SHP77 (cell line): ENCODE measurements at places on chromosomes 6 and 20.
A peak's percentile ranks its signal among the peaks of the same experiment; 100 is the strongest.

DNA sequence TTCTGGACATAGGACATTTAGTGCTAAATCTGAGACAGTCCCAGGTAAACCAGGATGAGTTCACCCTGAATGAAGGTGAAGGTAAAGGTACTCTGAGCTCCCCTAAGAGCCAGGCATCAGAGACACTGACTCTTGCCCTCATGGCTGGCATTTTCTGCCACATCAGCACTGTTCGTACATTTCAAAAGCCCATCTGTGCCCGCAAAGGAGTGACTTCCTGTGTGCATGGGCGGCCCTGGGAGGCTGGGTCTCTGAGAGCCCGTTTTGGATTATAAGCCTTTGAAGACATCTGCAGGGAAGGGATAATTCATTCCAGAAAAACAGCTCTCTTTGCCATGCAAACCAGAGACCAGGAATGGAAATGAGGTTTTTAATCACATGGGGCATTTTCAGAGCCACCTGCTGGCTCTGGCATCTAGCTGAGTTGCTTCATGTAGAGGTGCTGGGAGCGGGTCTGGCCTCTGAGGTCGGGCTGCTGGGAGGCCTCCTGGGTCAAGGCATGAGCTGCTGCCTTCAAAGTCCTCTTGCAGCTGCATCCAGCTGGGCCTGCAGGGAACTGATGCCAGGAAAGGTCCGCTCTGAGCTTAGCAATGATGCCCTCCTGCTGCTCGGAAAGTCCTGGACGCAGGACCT is 348.3 kb downstream of the DHX35 start:
- DNase-seq, result no peak

GRCh38 chr6:170270984-170271593 is 19.8 kb downstream of the DLL1 start:
- DNase-seq, result no peak

- no peak for DNase-seq
Observed at GRCh38 chr20:38941726-38942389, 15.6 kb downstream of the FAM83D start.

DNA sequence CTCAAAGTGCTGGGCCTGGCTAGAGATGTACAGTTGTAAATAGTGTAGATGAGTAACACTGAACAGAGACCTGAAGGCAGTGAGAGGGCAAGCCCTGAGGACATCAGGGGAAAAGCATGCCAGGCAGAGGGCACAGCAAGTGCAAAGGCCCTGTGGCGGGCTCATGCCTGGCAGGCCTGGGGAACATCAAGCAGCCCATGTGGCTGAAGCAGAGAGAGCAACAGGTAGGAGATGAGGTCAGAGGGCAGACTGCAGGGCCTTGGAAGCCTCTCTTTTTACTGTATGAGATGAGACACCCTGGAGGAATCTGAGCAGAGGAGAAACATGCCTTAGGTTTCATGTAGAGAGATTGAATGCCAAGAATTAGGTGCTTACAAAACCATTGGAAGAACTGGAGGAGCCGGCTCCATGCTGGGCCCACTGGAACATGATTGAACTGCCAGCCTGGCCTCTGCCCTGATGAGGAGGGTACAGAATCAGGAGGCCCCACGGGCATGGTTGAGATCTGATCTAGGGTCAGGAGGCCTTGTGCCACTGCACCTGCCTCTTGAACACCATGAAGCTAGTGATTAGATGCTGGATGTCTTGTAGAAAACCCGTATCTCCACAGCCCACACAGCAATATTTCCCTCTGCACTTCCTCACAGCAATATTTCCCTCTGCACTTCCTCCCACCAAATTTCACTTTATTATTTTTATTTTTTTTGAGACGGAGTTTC is 5.9 kb upstream of the HMGA1 start:
- DNase-seq, result no peak

DNA sequence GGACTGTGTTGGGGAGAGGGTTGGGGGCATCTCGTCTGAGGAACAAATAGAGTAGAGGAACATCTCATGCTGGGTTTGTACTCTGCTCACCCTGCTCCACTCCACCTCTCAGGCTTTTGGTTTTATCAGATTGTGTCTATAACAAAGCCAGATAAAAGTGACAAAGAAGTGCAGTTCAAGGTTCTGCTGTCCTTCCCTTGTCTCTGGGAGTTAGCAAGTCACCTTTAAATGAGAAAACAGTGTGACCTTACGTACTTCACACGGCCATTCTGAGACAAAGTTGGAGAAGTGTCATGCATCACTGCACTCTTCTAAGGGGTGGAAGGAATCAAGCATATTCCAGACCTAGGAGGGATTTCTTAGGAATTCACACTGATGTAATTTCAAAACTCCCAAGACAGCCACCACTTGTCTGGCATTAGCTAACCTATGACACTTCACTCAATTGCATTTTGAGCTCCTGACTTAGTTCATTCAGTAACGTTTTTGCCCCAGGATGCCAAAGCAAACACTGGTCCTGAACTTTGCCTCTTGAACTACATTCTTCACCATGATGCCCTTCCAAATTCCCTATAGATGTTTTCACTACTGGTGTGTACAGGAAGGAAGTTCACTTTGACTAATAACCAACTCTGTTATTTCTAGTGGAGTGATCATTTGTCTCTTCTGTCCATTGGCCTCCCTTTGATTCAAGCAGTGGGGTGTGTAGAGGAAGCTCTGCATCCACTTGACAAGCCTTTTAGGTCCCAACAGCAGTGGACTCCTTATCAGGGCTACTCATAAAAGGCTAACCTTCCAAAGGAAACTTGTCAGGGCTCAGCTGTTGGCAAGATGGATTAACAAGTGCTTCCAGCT is 647.6 kb upstream of the FLRT3 start:
- no peak for DNase-seq

GRCh38 chr6:111076024-111076695 is 11.1 kb upstream of the SLC16A10 start:
- DNase-seq, result no peak

DNA sequence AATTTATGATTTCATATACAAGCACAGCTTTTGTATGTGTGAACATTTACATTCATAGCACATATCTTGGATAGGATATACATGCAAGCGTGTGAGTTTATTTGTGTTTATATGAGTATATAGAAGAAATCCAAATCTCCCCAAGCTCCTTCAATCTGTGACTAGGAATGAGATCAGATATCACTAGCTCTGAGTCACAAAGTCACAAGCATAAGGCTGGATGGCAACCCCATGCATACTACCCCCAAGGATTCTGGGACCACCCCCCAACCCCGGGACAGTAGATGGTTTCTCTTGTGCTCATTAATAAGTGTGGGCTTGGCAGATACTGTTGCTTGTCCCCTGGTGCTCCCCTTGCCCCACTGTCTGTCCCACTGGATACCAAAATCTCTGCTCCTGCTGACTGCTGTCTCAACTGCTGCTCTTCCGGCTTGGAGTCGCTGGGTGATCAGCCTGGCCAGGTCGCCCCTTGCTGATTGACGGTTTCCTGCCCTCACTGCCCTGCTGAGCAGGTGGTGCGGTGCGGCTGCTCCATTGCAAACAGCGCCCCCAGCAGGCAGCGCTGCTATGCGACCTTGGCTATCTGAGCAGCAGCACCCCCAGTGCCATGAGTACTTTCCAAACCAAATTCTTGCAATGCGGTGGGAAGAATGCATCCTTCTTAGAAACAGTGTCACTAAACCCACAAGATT is 279.4 kb downstream of the CD83 start:
- no peak for DNase-seq

DNA sequence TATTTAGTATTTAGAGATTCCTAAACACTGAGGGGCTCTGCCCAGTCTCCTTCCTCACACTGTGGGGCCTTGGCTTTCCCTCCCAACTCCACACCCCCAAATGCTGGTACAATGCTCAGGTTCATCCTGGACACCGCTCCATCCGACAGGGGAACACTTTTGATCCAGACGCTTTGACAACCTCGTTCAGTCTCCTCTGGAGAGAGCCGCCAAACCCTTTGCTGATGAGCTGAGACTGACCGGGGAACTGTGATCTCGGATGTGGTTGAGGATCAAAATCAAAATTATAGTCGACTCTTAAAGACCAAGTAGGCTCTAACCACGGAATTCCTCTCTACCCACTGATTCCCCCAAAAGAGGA is 38.8 kb upstream of the HLA-E start:
- no peak for DNase-seq

DNA sequence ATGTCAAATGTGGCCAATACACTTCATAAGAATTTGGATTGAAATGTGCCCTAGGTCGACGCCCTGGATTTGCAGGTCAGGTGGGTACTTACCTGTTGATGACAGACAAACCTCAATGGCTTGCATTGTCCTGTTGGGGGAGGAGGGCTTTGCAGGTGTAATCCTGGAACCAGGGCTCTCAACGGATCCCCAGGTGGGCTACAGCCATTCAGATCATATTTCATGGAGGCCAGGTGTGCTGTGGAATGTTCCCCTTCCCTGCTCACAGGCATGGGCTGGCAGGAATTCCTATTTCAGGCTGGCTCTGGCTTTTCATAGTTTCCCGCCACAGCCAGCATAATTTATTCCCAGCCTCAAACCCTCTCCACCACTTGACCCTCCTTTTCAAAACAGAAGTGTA is 254.7 kb downstream of the SMOC2 start:
- DNase-seq, result no peak

- DNase-seq, result no peak
Observed at GRCh38 chr6:109660526-109661320, 30.3 kb downstream of the AK9 start.

DNA sequence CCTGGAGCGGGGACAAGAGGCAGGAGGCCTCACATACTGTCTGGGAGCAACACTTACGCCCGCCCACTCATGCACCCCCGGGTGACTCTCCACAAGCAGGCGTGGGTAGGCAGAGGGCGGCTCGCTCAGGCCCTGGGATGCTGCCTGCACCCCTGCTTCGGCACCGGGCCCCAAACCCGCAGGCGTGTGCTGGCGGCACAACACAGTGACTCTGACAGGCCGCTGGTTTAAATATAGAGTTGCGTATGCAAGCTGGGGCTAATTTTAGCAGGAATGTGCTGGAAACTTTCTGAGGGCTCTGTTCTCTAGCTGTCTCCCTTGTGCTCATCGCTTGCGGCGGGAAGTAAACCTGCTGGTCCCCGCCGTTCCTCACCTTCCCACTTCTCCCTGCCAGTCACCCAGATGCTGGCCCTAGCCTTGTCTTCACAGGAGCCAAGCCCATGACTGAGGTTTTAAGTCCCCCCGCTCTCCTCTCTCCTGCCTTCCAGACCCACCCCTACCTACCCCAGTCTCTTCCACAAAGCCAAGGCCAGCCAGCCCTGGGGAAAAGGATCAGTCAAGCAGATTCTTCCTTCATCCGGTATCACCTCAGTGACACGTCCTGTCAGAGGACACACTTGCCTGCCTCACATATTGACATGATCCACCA is 94.5 kb upstream of the FOXP4 start:
- no peak for DNase-seq

- no peak for DNase-seq
Observed at GRCh38 chr6:10400330-10400729, 14.5 kb downstream of the TFAP2A start.

- DNase-seq, result no peak
Observed at GRCh38 chr20:38277691-38278090, 17.2 kb upstream of the KIAA1755 start.

DNA sequence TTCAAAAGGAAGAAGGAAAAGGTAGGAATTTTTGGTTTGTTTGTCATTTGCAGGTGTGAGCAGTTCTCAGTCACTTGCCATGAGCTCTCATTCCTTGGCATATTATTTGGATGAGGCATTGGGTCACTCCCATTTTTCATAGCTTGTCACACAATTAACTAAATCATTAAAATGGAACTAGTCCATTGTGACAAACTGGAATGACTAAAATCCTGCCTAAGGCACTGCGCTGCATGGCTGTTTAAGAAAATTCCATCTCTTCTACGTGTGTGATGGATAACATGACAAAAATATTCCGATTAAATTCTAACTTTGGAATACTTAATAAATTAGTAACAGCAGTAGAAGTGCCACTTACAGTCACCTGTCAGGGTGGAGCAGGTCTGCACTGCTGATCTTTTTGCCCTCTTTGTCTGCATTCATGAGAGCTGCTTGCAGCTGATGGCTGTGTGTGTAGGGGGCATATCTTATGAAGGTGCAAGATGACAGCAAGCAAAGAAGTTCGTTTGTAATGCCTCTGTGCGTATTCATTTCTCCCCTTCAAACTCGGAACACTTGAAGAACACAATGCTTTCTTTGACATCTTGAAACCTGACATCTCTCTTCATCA is 1292.6 kb upstream of the MAP3K7 start:
- no peak for DNase-seq

DNA sequence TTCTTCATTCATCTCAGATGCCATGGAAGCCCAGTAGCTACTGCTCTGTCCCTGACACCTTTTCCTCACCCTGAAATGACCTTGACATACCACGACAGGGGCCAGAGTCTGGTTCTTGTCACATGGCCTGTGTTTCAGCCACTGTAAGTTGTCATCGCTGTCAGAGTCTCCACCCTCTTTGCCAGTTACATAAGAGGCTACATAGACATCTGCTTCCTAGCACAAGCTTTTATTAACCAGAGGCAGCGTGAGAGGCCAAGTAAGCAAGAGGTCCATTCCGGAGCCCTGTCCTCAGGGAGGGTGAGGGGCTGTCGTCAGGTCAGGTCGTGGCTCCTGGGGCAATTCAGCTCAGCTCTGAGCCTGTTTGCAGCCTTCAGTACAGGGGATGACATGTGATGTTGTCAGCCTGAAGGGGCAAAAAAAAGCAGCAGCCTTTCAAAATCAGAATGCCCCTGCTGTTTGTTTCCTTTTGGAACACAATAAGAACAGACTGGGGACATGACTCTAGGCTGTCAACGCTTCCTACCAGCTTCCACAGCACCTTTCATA is 146.3 kb downstream of the MTFR2 start:
- DNase-seq, result no peak

DNA sequence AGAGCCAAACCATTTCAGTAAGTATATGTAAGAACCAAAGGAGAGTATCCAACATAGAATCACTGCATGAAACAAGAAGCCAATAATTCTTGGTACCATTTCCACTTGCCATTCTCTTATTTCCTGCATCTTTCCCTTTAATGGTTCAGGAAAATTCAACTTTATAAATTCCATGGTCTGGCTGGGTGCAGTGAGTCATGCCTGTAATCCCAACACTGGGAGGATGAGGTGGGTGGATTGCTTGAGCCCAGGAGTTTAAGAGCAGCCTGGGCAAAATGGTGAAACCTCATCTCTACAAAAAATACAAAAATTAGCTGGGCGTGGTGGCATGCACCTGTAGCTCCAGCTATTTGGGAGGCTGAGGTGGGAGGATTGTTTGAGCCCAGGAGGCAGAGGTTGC is 21.2 kb downstream of the NHLRC1 start:
- no peak for DNase-seq

GRCh38 chr6:4145083-4145482 is 9.7 kb upstream of the ECI2 start:
- DNase-seq, result no peak

GRCh38 chr6:31210123-31210522 is 39.6 kb upstream of the POU5F1 start:
- DNase-seq, result no peak

DNA sequence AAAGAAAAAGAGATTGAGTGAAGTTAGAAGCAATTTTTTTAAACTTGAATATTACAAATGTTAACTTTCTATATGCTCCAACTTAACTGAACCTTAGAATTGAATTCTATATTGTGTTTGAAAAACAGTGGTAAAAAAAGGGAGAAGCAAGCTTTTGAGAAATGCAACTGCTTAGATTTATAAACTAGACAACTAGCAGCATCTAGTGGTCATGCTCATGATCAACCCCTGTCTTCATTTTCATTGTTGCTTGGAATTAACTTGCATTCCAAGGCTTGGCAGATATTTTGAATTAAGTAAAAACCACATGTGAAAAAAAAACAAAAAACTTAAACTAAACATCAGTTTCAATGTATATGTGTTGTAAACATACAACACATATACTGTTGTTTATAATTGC is 113.1 kb downstream of the C6orf58 start:
- DNase-seq, result peak; percentile 1

- DNase-seq, result no peak
Observed at GRCh38 chr6:47161176-47161687, 119.1 kb upstream of the ADGRF1 start.
